Stimulated activated CD8-positive, alpha-beta memory T cell treated with anti-CD3 and anti-CD28 coated beads, Interleukin-2, amount 100 ng/mL, for 1 hour (primary cell): ENCODE measurements at places on chromosomes 4 and X.
A peak's percentile ranks its signal among the peaks of the same experiment; 100 is the strongest.

- no peak for DNase-seq
Observed at GRCh38 chr4:2343476-2343875, 75.0 kb downstream of the ZFYVE28 start.

GRCh38 chr4:188959424-188959823 is 820.2 kb downstream of the TRIML1 start:
- DNase-seq: no peak

DNA sequence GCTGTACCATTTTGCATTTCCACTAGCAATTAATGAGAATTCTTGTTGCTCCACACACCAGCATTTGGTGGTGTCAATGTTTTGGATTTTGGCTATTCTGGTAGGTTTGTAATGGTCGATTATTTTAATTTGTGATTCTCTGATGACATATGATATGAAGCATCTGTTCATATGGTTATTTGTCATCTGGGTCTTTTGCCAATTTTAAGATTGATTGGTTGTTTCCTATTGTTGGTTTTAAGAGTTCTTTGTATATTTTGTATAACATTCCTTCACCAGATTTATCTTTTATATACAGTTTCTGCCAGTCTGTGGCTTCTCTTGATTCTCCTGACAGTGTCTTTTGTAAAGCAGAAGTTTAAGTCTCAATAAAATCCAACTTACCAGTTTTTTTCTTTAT is 18.5 kb upstream of the BDH2 start:
- DNase-seq: no peak

GRCh38 chrX:10798041-10798440 is 177.7 kb upstream of the MID1 start:
- no peak for DNase-seq

DNA sequence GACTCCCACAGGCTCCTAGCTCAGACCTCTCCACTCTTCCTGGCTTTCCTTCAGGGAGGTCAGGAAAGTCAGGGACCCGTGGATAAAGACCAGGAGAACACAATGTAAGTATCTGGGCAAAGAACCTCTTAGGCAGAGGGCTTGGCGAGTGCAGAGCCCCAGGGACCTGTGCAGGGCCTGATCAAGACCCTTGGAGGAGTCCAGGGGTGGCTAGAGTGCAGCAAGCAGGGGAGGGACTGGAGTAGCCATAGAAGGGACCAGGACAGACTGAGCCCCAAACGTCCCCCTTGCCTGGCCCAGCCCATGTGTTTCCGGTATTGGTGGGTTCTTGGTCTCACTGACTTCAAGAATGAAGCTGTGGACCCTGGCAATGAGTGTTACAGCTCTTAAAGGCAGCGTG is 5.9 kb upstream of the TNIP2 start:
- no peak for DNase-seq

GRCh38 chr4:1628892-1629698 is 55.0 kb downstream of the FAM53A start:
- DNase-seq: peak; percentile 52

DNA sequence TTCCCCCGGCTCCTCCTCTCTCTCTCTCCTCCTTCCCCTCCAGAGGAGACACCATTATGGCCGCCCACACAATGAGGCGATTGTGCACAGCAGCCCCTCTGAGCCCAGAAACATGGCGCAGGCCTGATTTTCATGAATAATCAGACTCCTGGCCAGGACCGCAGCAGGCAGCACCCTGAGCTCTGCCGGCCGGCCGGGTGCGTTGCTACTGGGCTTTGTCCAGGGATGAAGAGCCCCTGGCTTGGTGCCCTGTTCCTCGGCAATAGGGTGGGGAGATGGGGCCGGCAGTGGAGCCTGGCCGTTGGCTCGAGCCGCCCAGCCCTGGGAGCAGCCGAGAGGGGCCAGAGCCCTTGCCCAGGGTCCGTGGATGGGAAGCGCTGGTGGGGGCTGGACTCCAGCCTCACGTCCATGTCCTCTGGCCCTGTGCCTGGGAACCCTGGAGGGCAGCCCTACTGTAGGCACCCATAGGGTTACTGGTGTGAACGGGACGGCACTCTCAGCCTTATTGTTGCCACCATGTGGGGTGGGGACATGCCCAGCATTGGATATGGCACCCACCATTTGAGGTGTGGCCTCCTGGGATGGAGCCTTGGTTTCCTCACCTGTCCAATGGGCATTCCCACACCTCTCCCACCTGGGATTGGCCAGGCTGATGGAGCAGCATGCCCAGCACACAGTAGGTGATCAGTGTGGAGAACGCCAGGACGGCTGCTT is 103.0 kb downstream of the SORCS2 start:
- DNase-seq: no peak

- no peak for DNase-seq
Observed at GRCh38 chrX:49176421-49177326, 5.0 kb downstream of the PLP2 start.

DNA sequence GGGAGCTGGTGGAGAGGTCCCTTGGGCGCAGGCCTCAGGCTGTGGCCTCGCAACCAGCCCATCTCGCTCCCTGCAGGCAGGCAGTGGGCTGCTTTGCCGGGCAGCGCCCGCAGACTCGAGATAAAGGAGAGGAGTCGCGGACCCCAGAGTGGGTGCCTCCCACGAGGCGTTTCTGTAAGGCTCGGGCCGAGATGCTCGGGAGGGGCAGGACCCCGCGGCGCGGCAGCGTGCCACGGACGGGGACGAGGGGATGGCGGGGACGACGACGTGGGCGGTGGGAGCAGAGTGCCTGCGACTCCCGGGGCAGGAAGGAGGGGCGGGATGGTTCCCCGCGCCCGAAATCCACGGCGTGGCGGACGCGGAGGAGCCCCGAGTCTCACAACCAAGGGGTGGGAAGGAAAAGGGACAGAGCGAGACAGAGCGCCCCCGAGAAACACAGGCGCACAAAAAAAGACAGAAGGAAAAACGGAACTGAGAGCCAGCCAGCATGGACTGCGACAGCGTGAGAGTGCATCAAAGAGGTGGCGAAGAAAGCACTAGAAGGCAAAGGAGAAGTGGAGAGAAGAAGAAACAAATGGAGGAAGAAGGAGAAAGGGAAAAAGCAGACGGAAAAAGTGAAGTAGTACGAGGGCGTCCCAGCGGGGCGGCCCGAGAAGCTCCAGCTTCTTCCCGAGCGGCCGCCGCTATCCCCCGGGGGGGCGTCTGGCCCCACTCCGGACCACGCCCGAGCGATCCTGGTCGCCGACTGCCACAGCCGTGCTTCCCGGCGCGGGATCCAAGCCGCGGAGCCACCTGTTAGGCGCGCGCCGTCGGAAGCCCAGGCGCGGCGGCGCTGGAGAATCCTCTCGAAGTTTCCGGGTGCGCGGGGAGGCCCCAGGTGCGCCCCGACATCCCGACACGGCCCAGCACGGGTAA is 1.5 kb downstream of the BEND4 start:
- DNase-seq: no peak

GRCh38 chrX:123455693-123456092 is 271.6 kb downstream of the GRIA3 start:
- no peak for DNase-seq
